Ammon's horn (tissue), 1 donor: ENCODE measurements at places on chromosomes 5 and 9.

DNA sequence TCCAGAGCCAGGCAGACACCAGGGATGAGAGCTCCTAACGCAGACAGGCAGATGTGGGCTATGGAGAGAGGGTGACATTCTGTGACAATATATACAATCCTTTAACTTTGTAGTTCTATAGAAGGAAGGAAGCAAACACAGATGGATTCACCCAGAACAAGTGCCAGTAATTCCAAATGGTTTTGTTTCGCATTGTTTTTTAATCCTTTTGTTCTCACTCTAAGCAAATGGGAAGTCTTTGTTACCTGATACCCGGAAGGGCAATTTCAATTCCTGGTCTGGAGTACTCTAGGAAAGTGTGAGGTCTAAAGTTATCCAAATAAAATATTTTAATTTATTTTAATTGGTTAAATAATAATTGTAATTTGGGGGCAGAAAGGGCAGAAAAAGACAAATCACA is 2.5 kb downstream of the FRMD3 start:
- no peak for DNase-seq

DNA sequence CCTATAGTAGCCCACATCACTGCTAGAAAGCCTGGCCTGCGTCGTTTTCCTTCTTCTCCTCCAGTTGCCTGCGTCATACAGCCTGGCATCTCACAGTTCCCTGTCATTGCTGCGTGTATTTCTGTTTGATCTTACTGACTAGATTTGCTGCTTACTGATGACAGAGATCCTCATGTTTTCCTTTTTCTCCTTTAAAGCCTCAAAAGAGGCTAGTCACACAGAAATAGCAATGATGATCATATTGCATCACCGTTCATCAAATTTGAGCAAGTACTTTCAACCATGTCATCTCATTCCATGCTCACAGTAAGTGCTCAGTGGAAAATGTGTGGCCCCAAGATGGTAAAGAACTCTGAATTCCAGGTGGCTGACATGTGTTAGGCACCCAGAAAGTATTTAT is 76.8 kb downstream of the MVB12B start:
- no peak for DNase-seq

DNA sequence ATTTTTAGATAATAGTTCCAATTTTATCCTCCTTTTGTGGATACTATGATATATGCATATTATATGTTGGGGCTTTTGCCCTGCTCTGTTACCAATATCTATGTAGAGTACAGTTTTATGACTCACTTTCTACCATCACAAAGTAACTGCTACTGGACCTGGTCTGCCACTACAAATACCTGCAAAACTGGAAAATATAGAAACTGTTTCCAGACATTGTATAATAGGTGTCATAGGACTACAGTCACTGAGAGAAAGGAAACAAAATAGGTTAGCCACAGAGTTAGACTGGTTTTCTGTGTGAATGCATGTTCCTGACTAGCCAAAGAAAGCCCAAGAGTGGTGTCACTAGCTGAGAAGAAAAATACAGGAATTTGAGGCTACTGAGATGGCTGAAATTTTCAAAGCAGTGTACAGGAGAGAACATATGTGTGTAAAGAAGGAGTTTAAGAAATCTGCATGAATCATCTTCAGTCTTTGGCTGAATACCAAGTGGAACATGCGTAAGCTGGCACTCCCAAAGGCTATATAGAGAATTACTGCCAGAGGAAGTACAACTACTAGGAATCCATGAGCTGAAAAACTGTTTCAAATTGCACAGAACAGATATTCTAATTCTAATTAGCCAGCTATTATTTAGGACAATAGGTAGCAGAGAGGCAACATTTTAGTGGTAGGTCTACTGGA is 29.0 kb upstream of the FAM174A start:
- DNase-seq = peak; percentile 5

DNA sequence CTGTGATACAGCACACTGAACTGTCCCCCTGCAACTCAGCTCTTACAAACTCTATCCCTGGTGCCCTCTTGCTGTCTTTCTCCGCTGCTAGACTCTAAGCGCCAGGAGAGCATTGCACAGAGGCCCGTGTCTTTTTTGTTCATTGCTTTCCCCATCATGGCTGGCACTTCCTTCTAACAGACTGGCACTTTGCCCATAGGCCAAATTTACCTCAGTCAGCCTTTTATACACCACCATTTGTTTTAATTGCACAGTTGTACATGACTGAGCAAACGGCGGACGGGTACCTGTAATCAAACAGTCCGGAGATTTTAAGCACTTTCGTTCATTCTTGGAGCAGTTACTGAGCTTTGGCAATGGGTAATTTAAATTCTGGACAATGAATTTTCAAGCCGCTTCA is 102.2 kb upstream of the CLINT1 start:
- DNase-seq = no peak

DNA sequence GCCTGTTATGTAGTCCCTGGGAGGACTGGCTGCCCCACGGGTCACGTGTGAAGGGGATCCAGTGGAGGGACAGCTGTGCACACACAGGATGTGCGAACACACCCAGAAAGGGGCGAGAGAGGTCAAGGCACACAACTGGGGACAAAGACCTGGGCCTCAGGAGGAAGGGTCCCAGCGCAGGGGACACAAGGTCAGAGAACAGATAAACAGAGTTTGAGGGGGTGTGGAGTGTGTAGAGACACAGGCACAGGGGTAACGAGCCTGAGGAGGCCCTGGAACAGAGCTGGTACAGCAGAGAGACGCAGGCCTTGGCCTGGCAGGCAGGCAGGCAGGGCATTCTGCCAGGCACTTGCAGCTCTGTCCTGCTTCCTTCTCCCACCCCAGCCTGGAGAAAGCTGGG is 14.8 kb upstream of the PSMD5 start:
- no peak for DNase-seq

DNA sequence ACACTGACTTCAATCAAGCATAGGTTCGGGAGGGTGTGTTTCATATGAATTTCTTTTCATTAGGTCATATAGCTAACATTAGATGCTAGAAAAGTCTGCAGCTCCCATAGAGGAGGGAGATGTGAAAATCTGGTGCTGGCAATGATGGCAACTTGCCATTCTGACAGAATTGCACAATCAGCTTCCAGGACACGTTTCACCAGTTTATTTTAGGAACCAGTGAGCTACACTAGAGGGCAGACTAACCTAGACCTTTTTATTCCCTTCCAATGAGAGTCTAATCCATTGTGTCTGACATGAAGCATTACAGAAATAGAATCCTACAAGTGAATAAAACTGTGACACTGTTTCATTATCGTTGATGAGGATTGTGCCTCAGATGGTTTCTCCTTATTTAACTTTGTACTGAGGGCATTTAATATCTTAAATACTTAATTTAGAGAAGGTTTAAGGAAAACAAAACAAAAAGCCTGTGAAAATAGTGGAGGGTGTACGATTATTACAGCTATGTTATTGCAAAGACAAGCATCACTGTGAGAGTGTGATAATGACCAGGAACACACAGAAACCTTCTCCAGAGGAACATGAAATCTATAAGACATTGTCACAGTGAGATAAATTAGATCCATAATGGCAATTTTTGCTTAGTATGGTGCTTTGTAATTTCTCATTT is 363.3 kb upstream of the RPS23 start:
- peak; percentile 93 for DNase-seq

- no peak for DNase-seq
Observed at GRCh38 chr9:127448112-127448805, 2.9 kb downstream of the RPL12 start.

- DNase-seq = no peak
Observed at GRCh38 chr5:143613329-143613728, 198.6 kb upstream of the HMHB1 start.

DNA sequence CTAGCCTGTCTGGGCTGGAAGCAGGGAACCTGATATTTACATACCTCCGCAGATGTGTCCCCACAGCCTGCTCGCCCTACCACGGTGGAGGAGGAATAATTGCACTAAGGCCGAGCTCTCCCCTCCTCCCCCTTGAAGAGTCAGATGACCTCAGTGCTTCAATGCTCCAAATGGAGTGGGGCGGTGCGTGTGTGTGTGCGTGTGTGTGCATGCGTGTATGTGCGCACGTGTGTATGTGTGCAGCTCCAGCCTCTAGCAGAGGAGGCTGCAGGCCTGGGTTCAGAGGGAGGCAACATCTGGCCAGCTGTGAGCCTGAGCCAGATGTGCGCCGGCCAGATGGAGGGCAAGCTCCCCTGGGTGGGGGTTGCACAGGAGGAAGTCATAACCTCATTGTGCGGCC is 90.5 kb downstream of the NRG2 start:
- no peak for DNase-seq

DNA sequence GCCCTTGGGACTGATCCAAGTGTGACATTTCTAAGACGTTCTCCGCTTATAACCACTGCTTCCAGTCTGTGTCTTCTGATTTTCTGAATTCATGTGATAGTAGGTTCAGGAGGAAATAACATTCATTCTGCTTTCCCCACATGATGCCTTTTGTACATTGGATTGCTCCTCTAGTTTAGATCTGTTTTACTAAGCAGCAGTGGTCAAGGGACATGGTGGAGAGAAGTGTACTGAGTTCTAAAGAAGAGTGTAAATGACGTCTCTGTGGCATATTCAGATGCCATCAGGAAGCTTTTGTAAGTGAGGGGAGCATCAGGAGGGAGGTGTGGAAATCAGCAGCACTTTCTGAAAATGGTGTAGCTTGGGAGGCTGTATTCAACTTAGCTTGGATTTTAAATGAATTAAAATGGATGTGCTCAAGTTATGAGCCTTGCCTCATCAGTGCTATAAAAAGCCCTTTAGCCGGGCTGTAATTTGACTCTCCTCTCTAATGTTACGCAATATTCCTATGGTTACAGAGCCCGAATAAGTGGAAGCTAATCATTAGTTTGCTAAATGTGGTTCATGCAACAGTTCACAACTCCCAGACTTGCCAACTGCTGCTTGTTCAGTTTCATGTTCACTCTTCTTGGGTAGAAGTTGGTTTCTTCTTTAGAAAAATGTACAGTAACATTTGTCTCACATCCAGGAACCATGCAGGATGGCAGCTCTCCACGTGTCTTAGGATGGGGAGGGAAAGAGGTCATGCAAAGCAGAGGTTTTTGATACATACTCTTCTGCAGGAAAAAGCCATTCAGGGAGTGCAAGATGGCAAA is 281.3 kb downstream of the ARHGAP26 start:
- DNase-seq = peak; percentile 66

DNA sequence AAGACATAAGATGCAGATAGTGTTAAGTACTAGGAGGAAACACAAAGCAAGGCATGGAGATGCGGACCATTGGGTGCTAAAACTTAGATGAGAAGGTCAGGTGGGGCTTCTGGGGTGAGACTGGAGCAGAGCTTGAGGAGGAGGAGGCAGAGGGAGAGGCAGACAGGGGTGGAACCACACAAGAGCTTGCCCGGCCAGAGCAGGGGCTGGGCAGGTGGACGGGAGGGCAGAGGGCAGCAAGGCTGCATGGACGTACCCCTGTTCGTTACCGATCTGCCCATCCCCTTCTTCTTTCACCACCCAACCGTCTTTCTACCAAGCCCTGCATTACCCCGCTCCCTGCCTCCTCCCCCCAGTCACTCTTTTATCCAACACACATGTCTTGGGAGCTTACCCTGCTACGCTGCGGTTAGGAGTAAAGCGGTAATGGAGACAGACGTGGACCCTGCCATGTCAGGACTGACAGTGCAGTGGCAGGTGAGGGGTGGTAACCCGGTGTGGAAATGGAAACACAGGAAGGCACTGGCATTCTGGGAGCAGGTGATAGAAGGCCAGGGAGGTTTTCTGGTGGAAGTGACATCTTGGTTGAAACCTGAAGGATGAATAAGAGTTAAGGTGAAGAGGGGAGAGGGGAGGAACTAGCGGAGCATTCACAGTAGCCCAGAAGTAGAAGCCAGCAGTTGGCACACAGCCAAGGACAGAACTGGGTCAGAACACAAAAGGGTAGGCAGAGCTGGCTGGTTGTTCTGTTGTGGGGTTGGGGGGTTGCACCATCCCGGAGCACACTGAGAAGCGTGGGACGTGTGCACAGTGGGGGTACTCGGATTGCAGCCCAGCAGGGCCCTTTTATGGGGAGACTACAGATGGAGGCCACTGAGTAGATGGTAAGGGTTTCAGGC is 167.2 kb downstream of the CACNA1B start:
- DNase-seq = peak; percentile 81

GRCh38 chr9:71662082-71662481 is 106.2 kb downstream of the CEMIP2 start:
- DNase-seq = no peak

- no peak for DNase-seq
Observed at GRCh38 chr9:114000063-114000454, 78.0 kb downstream of the AMBP start.

DNA sequence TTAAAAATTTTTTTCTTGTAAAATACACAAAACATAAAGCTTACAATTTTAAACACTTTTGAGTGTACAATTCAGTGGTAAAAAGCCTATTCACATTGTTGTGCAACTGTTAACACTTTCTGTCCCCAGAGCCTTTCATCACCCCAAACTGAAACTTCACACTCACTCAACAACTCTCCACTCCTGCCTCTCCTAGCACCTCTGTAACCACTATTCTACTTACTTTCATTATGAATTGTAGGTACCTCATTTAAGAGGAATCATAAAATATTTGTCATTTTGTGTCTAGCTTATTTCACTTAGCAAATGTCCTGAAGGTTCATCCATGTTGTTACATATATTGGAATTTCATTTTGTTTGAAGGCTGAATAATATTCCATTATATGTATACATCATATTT is 4.3 kb upstream of the ZNF510 start:
- DNase-seq = no peak

DNA sequence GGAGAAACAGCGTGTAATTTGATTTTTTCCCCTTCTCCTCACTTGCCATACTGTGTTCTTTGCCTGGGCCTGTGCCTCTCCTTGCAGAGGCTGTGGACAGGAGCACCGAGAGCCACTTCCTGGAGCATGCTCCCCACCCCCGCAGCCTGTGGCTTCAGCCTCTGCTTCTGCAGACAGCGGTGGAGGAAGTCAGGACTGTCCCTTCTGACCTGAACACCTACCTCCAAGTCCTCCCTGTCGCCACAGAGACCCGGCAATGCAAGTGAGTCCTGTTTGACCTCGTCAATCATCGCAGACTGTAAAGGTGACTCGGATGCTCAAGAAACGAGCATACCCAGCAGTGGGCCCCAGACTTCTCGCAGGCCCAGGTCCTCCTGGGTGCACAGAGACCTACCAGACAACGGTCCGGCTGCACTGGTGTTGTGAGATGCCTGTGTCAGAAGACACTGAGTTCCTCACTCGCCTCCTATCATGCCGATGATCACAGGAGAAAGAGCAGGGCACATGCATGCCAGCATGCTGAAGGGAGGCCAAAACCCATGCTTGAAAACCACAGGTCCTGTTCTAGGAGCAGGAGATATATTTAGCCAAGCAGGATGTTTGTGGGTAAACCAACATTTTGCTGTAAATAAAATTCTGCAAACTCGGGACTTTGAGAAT is 198.8 kb downstream of the AUH start:
- DNase-seq = peak; percentile 76
